ENCODE measurements at places on chromosomes 4 and X.

DNA sequence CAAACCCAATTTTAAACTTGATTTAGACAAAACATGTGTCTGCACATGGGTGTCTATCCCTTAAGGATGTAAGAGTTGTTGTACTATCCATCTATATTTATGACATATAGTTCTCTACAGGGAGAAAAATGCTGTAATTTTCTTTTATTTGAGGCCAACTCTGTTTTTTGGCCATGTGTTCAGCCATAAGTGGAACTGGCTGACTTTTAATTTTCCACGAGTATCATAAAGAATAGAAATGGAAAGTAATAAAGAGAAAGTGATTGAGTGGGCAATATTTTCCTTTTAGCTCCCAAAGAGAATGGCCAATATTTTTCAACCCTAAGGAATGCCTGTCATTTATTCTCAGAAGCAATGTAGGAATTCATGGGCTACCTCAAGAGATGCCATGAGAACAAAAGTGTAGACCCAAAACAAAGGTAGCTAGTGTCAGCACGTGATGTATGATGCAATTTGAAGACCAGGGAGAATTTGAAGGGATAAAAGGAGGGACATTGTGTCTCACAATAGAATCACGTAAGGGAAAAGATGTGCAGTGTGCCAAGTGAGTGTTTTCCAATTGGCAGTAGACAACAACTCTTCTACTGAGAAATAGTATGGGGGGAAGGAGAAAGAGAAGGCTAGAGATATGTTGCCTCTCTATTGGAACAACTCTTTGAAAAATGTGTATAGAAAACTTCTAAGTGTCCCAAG is 27.8 kb upstream of the MXRA5 start:
- DNase-seq = no peak

DNA sequence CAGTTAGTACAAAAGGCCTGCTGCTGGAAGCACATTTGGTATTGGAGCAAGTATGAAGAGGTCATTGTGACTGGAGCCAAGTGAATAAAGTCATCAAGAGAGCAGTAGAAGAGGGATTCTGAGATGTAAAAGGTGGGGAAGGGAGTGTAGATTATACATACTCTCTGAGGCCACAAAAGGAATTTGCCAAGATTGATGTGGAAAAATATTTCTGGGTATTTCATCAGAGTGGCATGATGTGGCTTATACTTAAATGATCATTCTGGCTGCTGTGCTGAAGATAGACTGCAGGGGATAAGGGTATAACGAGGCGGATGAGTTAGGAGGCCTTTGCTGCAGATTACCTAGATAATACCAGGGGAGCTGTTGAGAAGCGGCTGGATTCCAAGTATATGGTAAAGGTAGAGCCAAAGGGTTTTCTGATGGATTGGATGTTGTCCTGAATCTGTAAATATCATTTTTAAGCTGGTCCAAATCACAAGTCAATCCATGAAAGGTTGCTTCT is 231.8 kb upstream of the AGA start:
- no peak for DNase-seq

DNA sequence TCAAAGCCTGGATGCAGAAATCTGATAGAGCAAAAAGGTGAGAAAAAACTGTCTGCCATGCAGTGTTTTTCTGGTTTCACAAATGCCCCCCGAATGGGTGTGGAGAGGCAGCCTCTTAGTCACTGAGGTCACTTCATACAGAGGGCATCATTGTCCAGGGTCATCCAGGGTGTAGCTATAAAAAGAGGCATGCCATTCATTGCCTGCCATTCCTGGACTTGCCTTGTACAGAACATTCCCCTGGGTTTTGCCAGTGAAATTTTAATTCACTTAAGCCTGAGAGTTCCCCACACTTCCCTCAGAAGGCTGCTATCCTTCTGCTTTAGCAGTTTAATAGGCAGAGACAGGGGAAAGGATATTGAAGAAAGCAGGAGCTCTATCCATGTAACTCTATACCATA is 230.3 kb downstream of the UNC5C start:
- DNase-seq = no peak

DNA sequence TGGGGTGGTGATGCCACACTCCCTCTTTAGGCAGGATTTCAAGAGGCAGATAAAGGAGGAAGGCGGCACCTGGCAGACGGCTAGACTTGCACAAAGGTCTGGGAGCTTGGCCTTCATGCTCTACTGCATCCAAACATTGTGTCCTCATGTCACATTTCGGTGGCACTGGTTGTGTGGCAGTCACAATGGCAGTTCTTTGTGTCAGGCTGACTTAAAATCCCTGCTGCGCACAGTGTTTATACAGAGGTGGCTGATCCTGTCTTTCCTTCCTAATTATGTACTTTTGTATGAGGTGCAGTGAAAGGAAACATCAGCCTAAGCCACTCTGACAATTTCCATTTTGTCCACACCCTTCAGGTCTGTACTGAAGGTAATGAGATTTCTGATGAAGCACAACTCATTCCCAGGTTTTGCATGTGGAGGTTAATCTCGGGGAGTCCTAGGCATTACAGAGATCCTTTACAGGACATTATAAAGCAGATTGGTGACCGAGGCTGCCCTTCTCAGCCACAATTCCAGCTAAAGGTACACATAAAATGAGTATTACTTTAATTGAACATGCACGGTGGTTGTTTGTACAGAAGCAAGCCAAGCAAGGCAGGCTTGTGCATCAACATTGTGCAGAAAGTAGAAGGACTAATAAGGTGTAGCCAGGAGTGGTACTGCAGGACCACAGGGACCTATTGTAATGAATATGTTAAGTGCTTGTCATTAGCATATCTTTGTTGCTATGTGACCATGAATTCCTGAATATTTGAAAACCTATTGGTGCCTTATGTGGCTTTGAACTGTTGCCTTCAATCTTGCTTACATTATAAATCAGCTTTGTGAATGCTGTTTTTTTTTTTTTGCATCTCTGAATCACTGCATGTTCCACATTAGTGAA is 147.6 kb downstream of the STK32B start:
- no peak for DNase-seq

DNA sequence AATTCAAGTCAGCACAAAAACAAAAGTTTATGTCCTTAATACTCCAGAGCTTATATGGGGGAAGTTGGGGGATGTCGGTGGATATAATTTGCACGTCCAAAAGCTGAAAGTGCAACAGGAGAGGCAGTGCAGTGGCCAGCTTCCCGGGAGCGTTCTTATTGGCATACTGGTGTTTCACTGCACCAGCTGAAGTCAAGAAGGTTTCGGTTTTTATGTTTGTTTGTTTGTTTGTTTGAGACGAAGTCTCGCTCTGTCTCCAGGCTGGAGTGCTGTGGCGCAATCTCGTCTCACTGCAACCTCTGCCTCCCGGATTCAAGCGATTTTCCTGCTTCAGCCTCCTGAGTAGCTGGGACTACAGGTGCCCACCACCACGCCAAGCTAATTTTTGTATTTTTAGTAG is 28.6 kb upstream of the TLR3 start:
- DNase-seq = no peak

- DNase-seq = no peak
These were observed 12.4 kb upstream of the CXXC4 start for GRCh38 chr4:104507112-104507511.

DNA sequence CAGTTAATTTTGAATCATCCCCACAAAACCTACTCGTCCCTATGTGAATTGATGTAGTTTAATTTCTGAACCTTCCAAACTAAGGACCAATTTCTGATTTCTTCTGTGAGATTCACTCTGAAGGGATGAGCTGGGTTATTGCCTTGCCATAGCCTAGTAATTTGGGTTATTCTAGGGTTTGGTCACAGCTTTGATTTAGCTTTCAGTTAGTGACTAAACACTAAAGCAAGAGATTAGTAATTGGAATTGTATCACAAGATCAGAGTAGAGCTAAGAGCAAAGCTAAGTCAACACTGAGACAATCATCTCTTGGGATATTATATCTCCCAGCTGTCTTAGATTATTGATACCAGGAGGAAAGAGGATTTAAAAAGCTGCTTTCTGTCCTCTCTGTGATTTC is 588.0 kb downstream of the CCSER1 start:
- DNase-seq = no peak

- DNase-seq = no peak
These were observed 18.2 kb downstream of the ADD1 start for GRCh38 chr4:2861631-2862436.

DNA sequence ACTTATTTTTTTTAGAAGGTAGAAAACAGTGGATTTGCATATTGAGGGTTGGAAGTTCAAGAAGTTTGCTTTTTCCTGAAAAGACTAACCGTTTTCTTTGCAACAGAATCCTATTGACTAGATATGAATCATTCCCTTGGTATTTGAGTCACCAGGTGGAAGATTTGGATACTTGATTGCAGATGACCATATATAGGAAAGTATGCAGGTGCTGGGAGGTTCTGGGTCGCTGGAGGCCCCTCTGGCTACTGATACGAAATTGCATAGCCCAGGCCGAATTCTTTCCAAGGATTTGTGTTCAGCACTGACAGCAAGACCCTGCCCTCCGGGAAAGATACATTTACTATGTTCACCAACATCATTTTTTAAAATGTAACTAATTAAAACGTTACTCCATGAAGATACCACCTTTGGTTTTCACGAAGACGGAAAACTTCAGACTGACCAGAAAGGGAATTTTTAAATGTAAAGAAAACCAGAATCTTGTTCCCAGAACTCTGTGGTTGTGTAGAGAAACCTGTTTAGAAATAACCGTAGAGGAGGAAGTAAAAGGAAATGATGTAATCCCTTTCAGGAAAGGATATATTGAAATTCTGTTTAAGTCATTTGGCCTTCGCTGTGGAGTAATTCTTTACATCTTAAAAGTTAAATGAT is 946 bp downstream of the ANXA3 start:
- no peak for DNase-seq

GRCh38 chrX:618761-619450 is 11.7 kb upstream of the SHOX start:
- DNase-seq = no peak

DNA sequence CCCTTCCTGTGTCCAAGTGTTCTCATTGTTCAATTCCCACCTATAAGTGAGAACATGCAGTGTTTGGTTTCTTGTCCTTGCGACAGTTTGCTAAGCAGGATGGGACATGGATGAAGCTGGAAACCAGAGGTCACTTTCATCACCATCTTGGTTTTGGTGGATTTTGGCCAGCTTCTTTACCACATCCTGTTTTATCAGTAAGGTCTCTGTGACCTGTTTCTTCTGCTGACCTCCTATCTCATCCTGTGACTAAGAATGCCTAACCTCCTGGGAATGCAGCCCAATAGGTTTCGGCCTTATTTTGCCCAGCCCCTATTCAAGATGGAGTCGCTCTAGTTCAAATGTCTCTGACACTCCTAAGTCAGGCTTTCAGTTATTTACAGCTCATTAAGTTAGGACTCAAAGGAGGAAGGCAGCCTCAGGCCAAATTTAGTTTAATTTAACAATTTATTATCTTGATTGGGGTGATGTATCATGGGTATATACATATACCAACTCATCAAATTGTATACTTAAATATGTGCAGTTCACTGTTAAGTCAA is 169.9 kb upstream of the NDP start:
- DNase-seq = no peak

DNA sequence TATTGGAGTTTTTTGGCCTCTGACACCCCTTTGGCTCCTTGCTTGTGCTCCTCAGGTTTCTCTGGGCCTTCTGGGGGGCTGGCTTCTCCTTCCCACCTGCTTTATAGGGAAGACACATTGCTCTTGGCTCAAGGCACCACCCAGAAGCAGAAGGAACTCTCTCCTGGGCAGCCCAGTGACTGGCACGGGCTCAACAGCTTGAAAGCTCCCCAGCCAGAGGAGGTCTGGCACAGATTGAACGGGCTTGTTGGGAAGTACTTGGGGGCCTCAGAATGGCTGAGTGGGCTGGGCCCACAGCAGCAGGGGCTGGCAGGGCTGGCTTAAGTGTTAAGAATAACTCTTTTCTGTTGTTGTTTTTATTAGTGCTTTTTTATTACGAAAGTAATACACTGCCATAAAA is 11.2 kb upstream of the ZNF185 start:
- no peak for DNase-seq

- no peak for DNase-seq
These were observed 333.3 kb downstream of the ANK2 start for GRCh38 chr4:113382704-113383103.

DNA sequence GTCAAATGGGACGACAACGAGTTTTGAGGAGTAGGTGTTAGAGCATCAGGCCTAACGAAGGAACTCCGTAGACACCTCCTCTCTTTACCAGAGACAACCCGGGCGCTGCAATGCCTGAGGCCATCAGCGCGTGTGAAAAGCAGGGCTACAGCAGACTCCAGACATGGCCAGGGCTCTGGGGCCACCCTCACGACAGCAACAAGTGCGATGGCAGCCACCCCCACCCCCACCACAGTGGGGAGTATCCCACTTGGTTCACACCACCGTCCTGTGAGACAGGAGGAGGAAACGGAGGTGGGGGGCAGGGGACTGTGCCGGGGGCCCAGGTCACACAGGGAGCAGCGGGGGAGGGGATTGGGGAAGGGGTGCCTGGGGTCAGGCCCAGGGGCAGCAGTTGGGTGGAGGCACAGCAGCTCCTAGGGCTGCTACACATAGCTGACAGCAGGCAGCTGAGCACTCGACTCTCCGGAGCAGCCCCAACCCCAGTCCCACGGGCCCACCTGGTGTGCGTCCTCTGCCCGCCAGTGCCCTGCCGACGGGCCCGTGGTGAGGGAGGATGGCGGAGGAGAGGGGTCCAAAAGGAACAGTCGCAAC is 8.5 kb downstream of the LRPAP1 start:
- DNase-seq = no peak

DNA sequence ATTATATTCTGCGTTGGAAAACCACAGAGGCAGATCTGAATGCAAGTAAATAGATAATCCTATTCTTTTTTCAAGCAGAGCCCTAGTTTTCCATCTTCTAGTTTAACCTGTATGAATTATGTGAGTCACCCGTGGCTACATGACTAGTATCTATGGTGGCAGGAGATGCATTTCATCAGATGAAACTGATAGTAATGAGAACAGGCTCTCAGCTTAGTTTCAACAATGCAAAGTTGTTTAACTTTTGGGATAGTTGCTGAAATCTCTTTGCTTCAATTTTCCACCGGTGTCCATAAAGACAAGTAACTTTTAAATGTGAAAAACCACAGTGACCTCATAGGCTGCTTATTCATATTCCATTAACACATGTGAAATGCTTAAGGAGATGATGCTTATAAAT is 1317.4 kb upstream of the TENM3 start:
- no peak for DNase-seq

DNA sequence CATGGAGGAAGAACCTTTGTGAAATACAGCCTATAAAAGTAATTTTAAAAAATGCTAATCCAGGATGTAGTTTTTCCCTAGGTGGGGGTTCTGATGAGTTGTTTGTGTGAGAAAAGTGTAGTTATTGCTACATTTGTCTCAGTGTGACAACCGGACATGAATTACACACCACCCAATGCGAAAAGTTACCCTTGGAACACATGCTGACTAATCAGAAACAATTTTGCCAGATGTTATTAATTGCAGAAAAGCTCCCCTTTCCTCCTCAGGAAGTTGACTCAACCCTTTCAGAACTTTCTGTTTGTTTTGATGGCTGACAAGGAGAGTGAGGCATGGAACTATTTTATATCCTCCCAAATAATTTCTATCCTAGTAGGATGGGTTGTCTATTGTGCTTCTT is 38.1 kb upstream of the EDA2R start:
- DNase-seq = no peak

DNA sequence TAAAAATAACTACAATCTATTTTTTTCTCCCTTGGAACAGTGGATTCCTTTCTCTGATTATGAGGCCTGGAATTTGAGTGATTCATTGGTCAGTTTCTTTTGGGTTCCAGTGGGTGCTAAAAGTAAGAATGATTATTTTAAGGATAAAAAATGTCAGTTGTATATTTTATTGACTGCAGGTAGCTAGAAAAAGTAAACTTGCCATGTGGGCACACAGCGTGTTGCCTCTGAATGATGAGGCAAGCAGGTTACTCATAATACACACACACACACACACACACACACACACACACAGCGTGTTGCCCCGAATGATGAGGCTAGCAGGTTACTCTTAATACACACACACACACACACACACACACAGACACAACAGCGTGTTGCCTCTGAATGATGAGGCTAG is 13.8 kb downstream of the GALNT7 start:
- no peak for DNase-seq
